Psoas muscle (tissue), 8 donors: ENCODE measurements at places on chromosomes 12 and 14. TPM values are rescaled to one million over a fixed set of nuclear protein-coding genes. Genes with fewer than 3 reads are reported as not detected.
A peak's percentile ranks its signal among the peaks of the same experiment; 100 is the strongest.

DNA sequence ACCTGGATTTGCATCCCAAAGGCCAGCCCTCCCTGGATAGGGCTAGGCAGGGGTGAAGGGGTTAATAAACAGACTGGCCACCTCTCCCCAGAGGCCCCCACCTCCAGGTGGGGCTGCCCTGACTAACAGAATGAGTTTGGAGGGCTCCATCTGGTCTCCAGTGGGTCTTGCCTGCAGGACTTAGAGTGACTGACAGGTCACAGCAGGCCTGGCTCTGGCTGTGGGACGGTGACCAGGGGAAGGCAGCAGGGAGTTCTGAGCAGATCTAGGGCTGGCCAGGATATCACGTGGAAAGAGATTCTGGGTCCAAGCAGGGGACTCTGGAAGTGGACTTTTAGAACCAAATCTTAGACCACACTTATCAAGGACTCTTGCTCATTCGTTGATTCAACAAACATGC is 40.9 kb upstream of the LHX5 start:
- DNase-seq = no peak

GRCh38 chr14:76985540-76986230 is 42.8 kb downstream of the IRF2BPL start:
- no peak for DNase-seq

GRCh38 chr12:52494518-52494917 is 1.5 kb upstream of the KRT6A start:
- DNase-seq = no peak

GRCh38 chr14:90572441-90573150 is 175.8 kb downstream of the CALM1 start:
- peak; percentile 24 for DNase-seq

DNA sequence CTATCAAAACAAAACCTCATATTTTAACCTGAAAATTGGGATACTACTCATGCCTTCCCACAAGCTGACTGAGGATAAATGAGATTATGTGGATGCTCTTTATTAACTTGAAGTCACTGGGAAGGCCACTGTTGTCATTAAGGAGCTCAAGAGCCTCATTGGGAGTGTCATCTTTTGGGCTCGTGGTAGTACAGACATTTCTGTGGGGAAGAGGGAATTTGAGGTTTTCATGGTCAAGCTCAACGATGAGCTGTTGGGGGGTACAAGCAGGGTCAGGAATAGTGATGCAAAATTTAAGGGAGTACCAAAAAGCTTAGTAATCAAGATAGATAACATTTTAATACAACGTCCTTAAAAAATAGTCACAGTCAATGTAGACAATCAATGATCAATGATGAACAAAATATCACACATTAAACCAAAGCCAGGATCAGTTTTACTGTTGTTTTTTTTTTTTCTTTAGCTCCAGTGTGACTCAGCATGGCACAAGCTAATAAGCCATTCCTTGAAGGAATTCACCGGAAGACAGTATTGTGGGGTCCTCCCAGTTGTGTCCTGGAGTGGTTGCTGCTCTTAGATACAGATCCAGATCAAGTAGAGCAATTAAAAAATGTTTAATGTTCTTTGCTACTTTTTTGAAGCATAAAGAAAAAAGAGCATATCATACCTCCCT is 130.9 kb downstream of the C12orf75 start:
- DNase-seq = no peak

- DNase-seq = no peak
Measured at GRCh38 chr14:97033556-97034081, 236.4 kb downstream of the VRK1 start.

DNA sequence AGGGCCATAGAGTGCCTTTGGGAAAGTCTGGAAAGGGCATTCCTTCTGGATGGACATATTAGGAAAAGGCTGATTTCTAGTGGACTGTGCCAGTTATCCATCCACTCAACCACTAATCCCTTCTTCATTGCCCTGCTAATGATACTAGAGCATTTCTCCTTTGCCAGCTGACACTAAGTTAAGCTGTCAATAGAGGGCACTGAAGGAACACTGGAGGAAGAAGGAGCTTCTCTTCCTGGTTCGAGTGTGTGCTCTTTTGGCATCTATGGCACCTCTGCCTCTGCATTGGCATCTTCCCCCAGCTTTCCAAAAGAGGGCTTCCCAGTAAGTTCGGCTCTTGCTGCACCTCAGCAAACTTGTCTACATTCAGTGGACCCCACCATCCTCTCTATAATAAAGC is 165.4 kb downstream of the DERA start:
- no peak for DNase-seq

DNA sequence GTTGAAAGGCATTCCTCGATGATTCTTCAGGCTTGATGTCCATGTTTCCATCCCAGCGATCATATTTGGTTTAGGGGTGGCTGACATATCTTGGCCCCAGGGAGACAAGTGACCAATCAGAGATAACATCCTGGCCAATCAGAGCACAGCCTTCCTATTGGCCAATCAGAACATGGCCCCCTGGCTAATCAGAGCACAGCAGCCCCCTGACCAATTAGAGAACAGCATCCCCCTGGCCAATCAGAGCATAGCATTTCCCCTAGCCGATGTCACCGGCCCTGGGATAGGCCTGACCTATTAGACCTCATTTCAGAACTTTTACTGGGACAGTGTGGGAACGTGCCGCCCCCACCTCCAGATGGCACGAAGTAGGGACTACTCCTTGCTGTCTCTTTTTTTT is 182.2 kb downstream of the AACS start:
- no peak for DNase-seq

GRCh38 chr14:48725051-48725734 is 861.0 kb downstream of the RPS29 start:
- DNase-seq = no peak

SLC25A47 gene
- polyA plus RNA-seq = 0.03 TPM

NUBPL gene
- polyA plus RNA-seq = 5.1 TPM

CYP46A1 gene
- polyA plus RNA-seq = 0.35 TPM

NR1H4 gene
- not detected for polyA plus RNA-seq
